Lung microvascular endothelial cell (primary cell): ENCODE measurements at places on chromosomes 1 and 21. TPM values are rescaled to one million over a fixed set of nuclear protein-coding genes. Genes with fewer than 3 reads are reported as not detected.

DNA sequence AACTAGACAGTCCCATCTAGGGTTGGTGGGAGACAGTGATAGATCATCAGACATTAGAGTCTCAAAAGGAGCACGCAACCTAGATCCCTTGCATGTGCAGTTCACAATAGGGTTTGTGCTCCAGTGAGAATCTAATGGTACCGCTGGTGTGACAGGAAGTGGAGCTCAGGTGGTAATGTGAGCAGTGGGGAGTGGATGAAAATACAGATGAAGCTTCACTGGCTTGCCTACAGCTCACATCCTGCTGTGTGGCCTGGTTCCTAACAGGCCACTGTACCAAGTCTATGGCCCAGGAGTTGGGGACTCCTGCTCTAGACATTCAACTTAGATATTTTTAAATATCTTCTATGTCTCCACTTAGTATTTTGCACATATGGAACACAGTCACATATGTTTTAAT, 231.1 kb upstream of the NRIP1 start:
- DNase-seq, result no peak

GRCh38 chr21:33135925-33136324, 66.0 kb downstream of the OLIG1 start:
- DNase-seq, result no peak

GRCh38 chr1:203451836-203452784, 23.5 kb upstream of the PRELP start:
- DNase-seq, result no peak

Gene SH2D1B
- 0.22 TPM in 1 of 2 replicates, not detected in the other for total RNA-seq

Gene CELA3B
- total RNA-seq, result under 0.01 TPM in 1 of 2 replicates, not detected in the other
